Frontal cortex (tissue), 4 donors: ENCODE measurements at places on chromosomes 13 and 19. TPM values are rescaled to one million over a fixed set of nuclear protein-coding genes. Genes with fewer than 3 reads are reported as not detected.

- no peak for DNase-seq
Measured at GRCh38 chr13:37833411-37833810, 36.2 kb downstream of the TRPC4 start.

DNA sequence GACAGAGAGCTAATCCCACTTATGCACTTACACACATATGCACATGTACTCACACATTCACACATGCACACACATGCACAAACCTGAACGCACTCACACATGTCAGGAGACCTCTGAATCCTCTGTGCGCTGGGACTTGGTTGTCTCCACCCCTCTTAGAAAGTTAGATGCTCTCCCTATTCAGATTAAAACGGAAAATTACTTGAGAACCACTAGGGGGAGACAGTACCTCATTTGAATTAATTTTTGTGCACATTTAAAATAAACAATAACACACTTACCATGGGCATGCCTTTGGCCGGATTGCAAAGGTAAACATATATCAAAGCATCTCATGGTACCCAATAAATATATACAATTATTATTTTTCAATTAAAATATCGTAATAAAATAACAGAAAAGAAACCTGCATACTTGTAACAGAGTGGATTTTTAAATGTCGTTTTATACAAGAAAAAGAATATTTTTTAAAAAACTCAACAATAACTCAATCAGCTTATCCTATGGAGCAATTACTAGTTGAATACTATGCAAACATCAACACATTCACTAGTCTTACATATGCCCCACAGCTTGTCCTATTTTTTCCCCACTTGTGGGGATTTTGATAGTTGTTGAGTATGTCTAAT lies 9.5 kb upstream of the LILRB4 start:
- peak; percentile 31 for DNase-seq

GRCh38 chr13:22099585-22099984 lies 428.7 kb downstream of the FGF9 start:
- DNase-seq: no peak

DNA sequence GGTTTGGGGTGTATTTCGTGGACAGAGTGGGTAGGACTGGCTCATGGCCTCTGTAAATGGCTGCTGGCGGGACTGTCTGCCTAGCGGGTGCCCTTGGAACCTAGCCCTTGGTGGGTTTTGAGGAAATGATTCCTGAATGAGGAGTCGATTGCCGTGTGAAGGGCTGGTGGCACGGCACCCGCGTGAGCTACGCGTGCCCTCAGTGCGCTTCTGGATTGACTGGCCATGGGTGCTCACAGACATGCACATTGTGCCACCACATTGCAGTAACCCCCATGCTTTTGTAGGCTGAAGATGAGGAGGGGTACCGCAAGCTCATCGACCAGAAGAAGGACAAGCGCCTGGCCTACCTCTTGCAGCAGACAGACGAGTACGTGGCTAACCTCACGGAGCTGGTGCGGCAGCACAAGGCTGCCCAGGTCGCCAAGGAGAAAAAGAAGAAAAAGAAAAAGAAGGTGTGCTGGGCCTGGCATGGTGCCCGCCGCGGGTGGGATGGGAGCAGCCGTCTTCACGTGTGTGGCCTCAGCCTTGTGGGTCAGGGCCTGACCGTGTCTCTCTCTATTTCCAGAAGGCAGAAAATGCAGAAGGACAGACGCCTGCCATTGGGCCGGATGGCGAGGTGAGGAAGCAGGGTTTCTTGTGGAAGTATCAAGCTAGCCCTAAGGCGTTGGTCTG lies 35.2 kb downstream of the SMARCA4 start:
- no peak for DNase-seq

DNA sequence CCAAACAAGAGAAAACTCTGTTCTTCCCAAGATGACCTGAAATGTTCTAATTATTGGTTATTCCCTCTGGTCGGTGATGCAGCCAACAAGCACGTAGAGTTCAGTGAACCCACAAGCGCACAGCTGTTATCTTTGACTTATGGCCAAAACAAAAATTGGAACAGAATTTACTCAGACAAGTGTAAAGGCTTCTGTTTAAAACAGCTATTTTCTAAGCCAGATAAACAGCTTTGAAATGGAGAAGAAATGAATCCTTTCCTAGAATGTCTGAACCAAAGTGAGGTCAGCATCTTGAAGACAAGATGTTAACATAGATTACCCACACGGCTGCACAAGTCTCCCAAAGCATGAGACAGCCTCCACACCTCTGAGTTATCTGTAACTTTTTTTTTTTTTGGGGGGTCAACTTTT lies 669.2 kb downstream of the DIAPH3 start:
- DNase-seq: no peak

Gene FSD1
- 38.7 TPM for total RNA-seq

GRCh38 chr13:99662678-99663077 lies 161.4 kb downstream of the TM9SF2 start:
- DNase-seq: no peak

- no peak for DNase-seq
Measured at GRCh38 chr19:48617146-48617937, 1.6 kb downstream of the RPL18 start.

GRCh38 chr19:39502640-39503417 lies 4.1 kb downstream of the DLL3 start:
- peak; percentile 74 for DNase-seq

DNA sequence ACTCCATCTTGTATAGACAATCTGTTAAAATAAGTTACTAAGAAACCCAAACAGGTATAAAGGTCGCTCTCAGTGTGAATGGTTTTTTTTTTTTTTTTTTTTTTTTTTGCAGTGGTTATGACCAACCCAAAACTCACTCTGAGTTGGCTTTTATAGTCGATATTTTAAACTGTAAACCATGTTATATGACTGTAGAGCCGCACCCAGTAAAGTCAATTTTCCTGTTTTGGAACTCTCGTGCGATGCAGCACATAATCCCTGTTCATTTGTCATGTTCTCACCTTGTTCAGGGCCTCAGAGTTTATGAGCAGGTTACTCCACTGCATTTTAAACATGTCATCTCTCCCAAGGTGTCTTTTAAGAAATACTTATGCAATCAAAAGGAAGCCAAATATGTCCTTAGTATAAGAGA lies 112.5 kb downstream of the KLF5 start:
- DNase-seq: no peak
